Stimulated activated CD4-positive, alpha-beta T cell treated with anti-CD3 and anti-CD28 coated beads, TNF-alpha, amount 100 ng/mL, for 1 hour (primary cell): ENCODE measurements at places on chromosomes 7 and 10.

- DNase-seq = no peak
Measured at GRCh38 chr7:108358553-108358952, 97.7 kb downstream of the NRCAM start.

GRCh38 chr7:14104861-14105260 is 115.4 kb upstream of the ETV1 start:
- DNase-seq = no peak

DNA sequence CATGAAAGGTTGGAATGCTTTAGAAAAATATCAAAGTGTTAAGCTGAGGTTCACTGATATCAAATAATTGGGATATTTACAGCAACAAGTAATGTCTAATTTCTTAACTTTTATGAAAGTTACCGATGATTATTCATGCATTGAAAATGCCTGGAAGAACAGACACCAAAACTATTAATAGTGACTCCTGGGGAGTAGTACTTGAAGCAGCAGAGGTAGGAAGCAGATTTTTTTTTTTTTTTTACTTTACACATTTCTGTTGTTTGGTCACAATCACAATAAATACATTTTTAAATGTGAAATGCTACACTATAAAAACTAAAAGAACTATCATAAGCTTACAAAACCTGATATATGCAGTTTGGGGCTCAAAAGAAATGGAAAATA is 70.5 kb upstream of the FGL2 start:
- DNase-seq = no peak

- no peak for DNase-seq
Measured at GRCh38 chr10:123868038-123869019, 23.3 kb downstream of the CPXM2 start.

GRCh38 chr7:79320741-79321473 is 132.6 kb downstream of the MAGI2 start:
- DNase-seq = no peak

GRCh38 chr10:132148261-132149251 is 38.2 kb upstream of the DPYSL4 start:
- no peak for DNase-seq

DNA sequence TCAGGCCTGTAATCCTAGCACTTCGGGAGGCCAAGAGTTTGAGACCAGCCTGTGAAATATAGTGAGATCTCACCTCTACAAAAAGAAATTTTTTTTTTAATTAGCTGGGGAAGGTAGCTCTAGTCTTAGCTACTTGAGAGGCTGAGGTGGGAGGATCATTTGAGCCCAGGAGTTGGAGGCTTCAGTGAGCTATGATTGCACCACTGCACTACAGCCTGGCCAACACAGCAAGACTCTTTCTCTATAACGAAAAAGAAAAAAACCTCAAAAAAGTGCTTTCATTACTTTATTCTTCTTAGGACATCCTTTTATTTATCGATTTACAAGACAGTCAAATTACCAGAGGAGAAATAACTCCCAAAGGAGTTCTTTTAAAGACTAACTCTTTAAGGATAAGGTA is 49.4 kb upstream of the EXOC4 start:
- DNase-seq = no peak

GRCh38 chr10:111137587-111137986 is 60.8 kb downstream of the ADRA2A start:
- DNase-seq = no peak

GRCh38 chr7:89511900-89512299 is 642.4 kb upstream of the STEAP1 start:
- DNase-seq = no peak

- DNase-seq = no peak
Measured at GRCh38 chr10:5461203-5461588, 38.2 kb downstream of the CALML5 start.

- no peak for DNase-seq
Measured at GRCh38 chr10:35903021-35903420, 260.9 kb upstream of the FZD8 start.
